ENCODE measurements at places on chromosomes 4 and X.

- no peak for DNase-seq
Observed at GRCh38 chr4:24603343-24603742, 19.0 kb upstream of the DHX15 start.

- DNase-seq: no peak
Observed at GRCh38 chrX:39012621-39013111, 211.4 kb downstream of the MID1IP1 start.

- no peak for DNase-seq
Observed at GRCh38 chr4:145498430-145498829, 16.8 kb downstream of the SMAD1 start.

- DNase-seq: no peak
Observed at GRCh38 chr4:140096483-140096861, 57.5 kb downstream of the MAML3 start.

GRCh38 chr4:152161676-152162330 is 374.1 kb downstream of the FBXW7 start:
- no peak for DNase-seq

GRCh38 chr4:23932901-23933308 is 43.1 kb upstream of the PPARGC1A start:
- peak; percentile 44 for DNase-seq

Data from T47D (cell line).